ENCODE measurements at places on chromosomes 11 and 22.

DNA sequence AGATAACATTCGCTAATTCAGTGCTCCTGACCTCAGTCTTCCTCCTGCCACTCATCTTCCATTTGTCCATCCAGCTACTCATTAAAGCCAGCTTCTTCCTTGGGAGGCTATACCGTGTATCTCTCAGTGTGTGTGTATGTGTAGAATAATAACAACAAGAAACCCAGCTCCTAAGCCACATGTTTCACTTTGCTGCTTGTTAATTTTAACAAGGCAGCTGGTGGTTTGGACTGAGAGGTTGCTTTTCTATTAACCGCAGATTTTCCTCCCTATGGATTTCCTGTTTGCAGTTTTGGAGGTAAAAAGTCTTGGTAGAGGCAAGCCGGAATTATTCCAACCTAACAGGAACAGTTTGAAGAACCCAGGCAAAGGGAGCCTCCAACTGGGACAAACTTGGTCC, 165.0 kb downstream of the ADAMTS15 start:
- DNase-seq = no peak

- DNase-seq = no peak
Observed at GRCh38 chr11:35811783-35812182, 132.1 kb upstream of the LDLRAD3 start.

GRCh38 chr11:33419924-33420323, 162.7 kb downstream of the HIPK3 start:
- DNase-seq = no peak

DNA sequence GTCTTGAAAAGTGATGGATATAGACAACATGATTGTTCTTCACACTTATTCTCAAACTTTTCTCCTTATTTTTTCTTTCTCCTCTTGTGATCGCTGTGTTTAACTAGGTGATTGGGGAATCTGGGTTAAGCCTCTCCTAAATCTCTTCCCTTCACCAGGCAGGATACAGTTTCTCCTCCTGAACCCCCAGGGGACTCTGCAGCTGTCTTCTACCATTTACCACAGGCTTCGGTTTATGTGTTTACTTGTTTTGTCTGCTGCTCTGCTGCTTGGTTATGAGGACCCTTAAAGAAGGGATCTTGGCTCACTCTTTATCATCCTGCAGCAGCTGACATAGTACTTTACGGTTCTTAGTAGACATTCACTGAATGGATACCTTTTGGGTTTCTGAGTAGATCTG, 124.2 kb downstream of the NCAM1 start:
- no peak for DNase-seq

DNA sequence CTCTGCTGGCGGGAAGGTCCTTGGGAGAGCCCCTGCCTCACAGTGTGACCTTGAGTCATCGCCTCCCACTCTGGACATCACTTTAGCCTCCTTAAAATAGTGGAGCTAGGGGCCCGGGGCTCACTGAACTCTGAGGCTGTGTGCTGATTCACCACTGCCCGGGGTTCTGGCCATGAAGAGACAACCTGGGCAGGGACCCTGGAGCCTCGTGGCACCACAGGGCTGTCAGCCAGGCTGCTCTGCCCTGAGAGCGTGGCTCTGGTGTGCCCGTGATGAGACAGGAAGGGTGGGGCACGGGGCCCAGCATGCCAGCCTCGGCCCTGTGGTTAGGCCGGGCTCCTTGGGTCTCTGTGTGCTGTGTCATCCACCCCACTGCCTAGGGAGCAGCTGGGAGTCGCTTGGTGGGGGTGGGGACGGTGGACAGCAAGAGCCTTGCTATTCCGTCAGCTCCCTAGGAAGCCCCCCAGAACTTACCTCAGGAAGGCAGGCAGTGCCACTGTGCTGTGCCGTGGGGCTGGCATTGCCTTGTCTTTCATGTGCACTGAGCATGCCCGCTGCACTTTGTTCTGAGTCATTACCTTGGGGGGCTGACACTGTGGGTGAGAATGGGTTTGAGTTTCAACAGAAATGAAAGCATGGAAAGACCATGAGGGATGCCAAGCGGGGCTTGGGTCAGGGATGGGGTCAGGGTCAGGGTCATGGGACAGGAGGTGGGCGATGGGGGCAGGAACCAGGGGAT, 31.7 kb downstream of the TPCN2 start:
- DNase-seq = no peak

GRCh38 chr11:117121176-117121575, 22.9 kb upstream of the PAFAH1B2 start:
- no peak for DNase-seq

GRCh38 chr11:3685923-3686322, 14.7 kb upstream of the CHRNA10 start:
- no peak for DNase-seq

- DNase-seq = no peak
Observed at GRCh38 chr22:49561338-49561737, 266.3 kb downstream of the BRD1 start.

GRCh38 chr11:14904745-14905103, 12.7 kb upstream of the CYP2R1 start:
- peak; percentile 82 for DNase-seq

- DNase-seq = peak; percentile 63
Observed at GRCh38 chr11:118251858-118252652, at the start of gene MPZL3. TSS of gene MPZL3 (minus strand) at chr11:118252365. CDS start at chr11:118252294, 71 bp downstream.

DNA sequence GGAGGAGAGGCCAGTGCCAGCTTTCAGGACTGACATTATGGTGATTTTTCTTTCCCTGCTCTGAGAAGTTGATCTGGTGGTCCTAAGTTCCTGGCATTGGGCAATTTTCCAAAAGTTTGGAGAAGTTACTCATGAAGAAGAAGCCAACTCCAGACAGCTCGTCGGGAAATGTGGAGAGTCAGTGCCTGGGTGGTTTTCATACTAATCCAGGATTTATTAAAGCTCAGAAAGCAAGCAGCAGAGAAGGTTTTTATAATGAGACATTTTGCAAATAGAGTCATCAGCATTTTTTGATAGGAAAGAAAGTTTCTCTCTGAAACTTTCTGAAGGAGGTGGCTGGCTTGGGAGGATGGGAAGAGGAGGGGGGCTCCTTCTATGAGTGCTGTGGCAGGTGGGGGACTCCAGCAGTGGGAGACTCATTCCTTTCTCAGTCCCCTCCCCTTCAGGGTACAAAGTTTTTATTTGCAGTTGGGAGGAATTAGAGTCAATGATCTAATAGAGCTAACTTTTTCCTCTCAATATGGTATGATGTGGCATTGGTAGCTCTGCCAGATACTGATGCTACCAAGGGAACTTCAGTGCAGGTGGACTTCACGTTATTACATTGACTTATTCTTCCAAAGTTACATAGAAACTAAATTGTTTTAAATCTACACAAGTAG, 55.4 kb downstream of the LIF start:
- DNase-seq = no peak

DNA sequence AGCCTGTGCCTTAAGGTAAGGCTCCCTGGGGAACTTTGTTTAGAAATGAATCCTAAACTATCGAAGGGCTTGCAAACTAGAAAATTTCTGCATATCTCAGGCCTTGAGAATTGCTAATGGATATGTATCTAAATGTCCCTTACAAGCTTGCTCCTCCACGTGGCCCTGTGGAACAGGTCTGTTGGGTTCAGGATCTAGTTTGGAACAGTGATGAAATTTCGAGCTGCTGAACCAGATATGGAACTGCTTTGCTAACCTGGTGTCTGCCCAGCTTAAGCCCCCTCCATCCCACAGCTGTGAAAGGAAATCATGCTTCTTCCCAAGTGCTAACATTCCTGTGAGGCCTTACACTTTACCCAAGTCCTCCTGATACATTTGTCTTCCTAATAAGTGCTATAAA, 11.6 kb downstream of the SREBF2 start:
- DNase-seq = no peak

All from stimulated activated CD4-positive, alpha-beta T cell treated with anti-CD3 and anti-CD28 coated beads, Interleukin-1b, Interleukin-23, amount 100 ng/mL, for 1 hour (primary cell).